ENCODE measurements at places on chromosomes 12 and 14. TPM values are rescaled to one million over a fixed set of nuclear protein-coding genes. Genes with fewer than 3 reads are reported as not detected.

- DNase-seq = no peak
Observed at GRCh38 chr12:106522708-106523107, 60.1 kb upstream of the RFX4 start.

DNA sequence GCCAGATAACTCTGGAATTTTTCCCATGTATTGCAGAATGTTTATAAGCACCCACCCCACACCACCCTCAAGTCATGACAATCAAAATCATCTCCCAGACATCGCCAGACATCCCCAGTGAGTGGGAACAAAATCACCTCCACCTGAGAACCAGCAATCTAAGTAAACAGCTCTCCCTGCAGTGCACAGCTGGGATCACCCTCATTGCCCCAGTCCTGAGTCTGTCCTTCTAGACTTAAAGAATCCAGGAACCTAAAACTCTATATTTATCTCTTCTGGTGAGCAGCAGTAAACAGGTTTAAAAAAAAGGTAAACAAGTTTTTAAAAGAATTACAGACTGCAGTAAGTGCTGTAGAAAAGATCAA lies 43.3 kb upstream of the CMKLR1 start:
- no peak for DNase-seq

DNA sequence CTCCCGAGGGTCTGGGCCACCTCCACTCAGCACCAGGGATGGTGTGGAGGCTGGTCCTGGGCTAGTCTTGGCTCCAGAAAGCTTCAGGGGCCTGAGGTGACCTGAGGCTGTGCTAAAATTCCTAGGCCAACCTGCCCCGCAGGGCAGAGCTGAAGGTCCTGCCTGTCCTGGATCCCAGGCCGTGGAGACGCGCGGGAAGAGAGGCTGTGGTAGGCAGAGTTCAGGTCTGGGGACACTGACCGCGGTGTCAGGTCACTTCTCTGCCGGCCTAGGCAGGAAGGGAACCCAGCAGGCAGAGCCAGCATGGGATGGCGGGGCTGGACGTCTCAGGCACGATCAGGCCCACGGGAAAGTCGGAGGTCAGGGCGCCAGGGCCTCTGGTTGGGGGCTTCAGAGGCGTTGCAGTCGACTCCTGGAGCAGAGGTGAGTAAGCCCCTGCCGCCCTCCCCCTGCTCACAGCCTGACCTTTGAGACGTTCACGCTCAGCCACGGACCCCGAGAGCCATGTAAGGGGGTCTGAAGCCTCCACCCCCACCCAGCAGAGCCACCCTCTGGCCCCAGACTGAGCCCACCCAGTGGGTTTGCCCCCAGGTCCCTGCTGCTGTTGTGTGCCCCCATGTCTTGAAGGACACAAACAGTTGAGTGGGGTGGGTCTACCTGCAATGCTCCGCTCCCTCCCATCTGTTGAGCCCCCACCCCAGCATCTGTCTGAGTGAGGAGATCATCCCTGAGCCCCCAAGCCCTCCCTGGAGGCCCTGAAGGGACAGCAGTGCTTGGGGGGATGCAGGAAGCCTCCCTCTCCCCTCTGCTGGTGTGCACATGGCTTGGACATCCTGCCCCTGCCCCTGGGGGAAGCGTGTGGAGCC lies 142.7 kb downstream of the KIF26A start:
- DNase-seq = no peak

GRCh38 chr14:22492622-22493542 lies 96.1 kb downstream of the DAD1 start:
- DNase-seq = no peak

DNA sequence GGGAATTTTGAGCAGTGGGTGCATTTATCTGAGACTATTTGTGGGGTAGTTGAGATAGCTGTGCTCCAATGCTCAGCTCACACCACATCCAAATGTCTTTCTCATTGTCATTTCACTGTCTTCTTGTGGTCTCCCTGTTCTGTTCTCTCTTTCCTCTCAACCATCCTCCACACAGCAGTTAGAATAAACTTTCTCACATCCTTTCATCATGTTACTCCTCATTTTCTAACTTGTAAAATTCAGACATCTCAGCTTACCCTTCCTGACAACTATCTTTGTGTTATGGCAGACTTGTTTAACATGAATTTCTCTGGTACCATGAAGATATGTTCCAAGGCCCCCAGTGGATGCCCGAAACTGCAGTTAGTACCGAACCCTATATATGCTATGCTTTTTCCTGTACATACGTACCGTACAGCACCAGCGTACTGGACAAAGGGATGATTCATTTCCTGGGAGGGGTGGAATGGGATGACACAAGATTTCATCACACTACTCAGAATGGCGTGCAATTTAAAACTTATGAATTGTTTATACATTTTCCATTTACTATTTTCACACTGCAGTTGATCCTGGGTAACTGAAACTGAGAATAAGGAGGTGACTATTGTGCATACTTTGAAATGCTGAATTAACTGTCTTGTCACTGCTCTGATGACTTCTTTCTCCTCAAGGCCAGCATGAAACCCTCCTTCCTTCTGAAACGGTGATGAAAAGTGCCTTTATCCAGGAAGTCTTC lies 177.1 kb upstream of the SLC38A2 start:
- DNase-seq = no peak

DNA sequence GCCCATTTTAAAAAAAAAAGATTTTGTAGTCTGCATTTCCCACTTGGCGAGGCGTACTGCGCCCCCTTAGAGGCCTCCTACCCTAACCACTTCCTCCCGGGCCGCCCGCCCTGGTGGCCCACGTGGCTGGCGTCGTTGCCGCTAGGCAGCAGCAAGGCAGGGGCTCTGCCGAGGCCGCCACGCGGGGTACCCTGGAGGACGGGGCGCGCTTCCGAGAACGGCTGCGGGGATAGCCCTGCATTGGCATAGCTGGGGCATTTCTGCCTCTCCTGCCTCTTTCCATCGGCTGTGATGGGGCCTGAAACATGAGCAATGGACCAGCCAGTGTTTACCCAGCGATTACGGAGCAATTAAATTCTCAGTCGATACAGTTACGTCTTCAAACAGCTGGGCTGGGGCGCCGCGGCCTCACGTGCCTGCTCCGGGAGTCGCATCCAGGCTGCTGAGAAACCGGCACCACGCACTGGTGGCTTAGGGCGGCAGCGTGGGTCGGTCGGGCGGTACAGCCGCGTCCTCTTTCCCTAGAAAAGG lies 38.0 kb downstream of the IQSEC3 start:
- no peak for DNase-seq

CARMIL3 gene
- total RNA-seq = 0.07 TPM

DIO3 gene
- not detected for total RNA-seq

- no peak for DNase-seq
Observed at GRCh38 chr14:76371066-76371465, 4.9 kb upstream of the ESRRB start.

WSB2 gene
- total RNA-seq = 129 TPM

DNA sequence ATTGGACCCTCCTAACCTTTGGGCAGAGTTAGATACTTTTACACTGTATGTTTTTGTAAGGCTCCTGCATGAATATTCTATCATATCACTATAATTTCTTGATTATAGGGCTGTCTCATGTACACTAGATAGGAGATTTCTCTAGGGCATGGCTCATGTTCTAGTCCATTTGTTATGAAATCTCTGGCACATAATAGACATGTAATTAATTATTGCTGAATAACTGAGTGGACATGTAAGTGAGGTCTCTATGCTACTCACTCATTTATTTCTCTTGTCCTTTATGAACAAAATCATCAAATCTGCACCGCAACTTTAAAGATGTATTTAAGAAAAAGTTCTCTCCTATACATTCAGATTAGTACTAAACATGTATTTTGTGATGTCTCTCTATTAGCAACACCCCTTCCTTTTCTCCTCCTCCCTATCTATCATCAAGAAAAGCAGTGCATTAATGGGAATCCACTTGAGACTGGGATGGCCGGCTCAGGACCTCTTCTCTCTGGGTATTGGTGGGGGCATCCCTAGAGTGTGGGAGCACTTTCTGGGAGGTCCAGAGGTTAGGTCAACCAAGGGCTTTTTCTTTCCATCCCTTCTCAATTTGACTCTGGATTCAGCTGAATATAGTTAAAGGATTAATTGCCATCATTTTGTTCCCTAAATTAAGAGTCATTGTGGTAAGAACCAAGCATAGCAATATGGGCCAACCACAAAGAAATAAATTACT lies 168.0 kb upstream of the HMGA2 start:
- DNase-seq = no peak

GRCh38 chr14:60713513-60713912 lies 10.6 kb downstream of the SIX4 start:
- DNase-seq = no peak

PPP1R12A gene
- 66.0 TPM for total RNA-seq

PLEKHA5 gene
- 19.9 TPM for total RNA-seq

DNA sequence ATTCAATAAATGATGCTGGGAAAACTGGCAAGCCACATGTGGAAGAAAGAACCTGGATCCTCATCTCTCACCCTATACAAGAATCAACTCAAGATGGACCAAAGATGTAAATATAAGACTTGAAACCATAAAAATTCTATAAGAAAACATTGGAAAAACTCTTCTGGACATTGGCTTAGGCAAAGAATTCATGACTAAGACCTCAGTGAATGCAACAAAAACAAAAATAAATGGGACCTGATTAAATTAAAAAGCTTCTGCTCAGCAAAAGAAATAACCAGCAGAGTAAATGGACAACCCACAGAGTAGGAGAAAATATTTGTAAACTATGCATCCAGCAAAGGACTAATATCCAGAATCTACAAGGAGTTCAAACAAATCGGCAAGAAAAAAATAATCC lies 24.6 kb downstream of the ATG2B start:
- no peak for DNase-seq

GRCh38 chr12:103336940-103337339 lies 158.8 kb downstream of the C12orf42 start:
- no peak for DNase-seq

TTC5 gene
- 10.2 TPM for total RNA-seq

ERP27 gene
- 1.4 TPM for total RNA-seq

RAD51AP1 gene
- 62.7 TPM for total RNA-seq

DNA sequence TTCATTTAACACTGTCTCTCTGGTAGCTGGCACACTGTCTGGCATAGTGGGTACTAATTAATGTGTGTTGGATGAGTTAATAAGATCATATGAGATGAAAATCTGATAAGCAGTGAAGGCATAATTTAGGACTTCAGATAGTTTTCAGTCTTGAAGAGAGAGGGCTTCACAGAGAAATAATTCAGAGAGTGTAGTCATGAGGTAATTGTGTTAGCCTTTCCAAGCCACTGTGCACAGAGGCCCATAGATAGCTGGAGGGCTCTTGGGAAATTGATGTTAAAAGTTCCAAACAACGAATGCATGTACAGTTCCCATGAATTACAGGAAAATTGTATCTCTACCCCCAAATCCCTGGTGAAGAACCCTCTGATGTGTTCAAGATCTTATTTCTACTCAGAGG lies 133.8 kb upstream of the HMGA2 start:
- no peak for DNase-seq

DNA sequence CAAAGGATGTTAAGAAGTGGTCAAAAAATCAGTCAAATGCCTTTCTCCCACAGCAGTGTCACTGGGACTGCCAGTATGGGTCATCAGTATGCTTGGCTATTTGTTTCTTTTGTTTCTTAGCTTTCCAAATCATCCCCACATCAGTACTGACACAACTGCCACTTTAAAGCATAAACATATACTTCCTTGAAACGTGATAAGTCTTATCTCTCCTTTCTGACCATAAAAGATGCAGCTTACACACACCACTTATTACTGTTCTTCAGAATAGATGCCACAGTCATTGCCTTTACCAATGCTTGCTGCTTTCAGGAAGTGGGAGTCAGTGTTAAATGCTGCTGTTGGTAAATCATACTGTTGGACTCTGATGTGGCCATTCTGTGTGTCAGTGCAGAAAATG lies 18.6 kb upstream of the GARIN2 start:
- no peak for DNase-seq

DNA sequence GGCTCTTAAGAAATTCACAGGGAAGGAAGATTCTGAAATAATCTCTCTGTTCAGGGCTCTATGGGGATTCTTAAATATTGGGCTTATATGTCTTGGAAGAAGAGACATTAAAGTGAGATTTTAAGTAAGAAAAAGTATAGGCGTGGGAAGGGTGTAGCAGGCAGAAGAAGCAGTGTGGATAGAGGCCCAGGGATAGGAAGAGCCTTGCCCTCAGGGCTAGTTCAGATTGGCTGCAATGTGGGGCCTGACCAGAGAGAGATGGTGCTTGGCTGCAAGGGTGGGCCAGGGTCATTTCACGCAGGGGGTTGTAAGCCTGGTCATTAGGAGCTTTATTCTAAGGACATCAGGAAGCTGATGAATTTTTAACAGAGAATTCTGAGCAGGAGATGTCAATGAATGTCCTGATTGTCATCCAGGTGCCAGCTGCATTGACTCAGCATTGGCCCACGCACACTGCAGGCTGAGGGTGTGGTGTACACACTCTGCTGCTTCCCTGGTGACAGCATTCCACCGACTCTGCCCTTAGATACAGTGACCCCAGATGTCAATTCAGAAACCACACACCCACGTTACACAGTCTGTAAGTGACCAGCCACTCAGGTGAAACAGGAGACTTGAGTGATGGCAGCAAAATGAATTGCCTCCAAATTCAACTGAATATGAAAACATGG lies 582.5 kb downstream of the NRXN3 start:
- DNase-seq = no peak

DNA sequence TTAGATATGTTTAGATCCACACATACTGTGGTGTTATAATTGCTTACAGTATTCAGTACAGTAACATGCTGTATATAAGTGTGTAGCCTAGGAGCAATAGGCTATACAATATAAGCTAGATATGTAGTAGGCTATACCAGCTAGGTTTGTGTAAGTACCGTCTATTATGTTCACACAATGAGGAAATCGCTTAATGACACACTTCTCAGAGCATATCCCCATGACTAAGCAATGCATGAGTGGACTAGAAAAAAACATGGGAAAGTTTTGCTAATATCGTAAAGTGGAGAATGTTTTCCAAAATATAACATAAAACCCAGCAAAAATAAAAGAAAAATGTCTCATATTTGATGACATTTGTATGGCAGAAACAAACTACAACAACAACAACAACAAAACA lies 27.3 kb downstream of the AKAP3 start:
- DNase-seq = no peak

GRCh38 chr12:15001733-15002382 lies 29.0 kb downstream of the PDE6H start:
- DNase-seq = no peak

- no peak for DNase-seq
Observed at GRCh38 chr14:34920339-34920738, 45.2 kb upstream of the BAZ1A start.

CLEC4C gene
- not detected for total RNA-seq

DNA sequence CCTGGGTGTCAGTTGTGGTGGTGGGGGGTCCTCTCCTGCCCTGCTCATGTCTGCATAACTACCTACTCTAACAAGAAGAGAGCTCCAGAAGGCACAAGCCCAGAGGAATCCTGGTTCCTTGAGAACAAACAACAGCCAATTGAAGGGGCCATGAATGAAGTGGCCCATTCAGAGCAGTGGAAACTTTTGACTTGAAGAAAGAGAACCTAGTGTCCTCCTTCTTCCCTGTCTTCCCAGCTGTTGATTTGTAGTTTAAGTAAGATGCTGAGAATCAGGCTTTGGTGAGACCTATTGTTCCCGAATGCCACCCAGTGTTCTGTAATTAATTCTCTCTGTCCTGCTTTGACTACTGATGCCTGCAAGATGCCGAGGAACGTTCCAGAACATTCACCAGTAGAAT lies 79.2 kb downstream of the C14orf132 start:
- DNase-seq = no peak

CACNA2D4 gene
- total RNA-seq = 0.14 TPM
